ENCODE measurements at places on chromosomes 16 and 17.

DNA sequence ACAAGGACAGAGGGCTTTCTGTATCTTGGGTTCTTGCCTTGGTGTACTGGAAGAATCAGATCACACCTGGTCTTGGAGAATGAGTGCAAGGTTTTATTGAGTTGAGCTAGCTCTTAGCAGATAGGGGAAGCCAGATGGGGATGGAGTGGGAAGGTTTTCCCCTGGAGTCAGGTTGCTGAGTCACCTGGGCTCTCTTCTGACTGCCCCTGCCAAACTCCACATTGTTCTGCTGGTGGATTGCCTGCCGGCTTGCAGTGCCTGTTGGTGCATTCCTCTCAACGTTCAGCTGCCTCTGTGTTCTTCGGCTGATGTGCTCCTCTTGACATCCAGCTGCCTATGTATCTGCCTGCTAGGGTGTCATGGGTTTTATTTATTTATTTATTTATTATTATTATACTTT, 1431.1 kb downstream of the CDH8 start:
- no peak for DNase-seq

GRCh38 chr16:27801289-27801945, 251.5 kb downstream of the KATNIP start:
- no peak for DNase-seq

- DNase-seq: no peak
Observed at GRCh38 chr17:73013301-73013700, 79.2 kb downstream of the SLC39A11 start.

DNA sequence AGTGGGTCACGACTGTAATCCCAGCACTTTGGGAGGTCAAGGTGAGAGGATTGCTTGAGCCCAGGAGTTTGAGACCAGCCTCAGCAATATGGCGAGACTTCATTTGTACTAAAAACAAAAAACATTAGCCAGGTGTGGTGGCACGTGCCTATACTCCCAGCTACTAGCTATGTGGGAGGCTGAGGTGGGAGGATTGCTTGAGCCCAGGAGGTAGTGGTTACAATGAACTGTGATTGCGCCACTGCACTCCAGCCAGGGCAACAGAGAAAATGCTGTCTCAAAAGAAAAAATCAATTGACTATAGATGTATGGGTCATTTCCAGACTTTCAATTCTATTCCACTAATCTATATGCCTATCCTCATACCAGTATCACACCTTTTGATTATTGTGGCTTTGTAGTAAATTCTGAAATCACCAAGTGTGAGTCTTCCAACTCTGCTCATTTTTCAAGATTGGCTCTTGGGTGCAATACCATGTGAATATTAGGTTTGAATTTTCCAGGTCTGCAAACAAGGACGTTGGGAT, 27.2 kb upstream of the CEP20 start:
- no peak for DNase-seq

GRCh38 chr17:57557834-57558681, 187.0 kb downstream of the CCDC182 start:
- no peak for DNase-seq

GRCh38 chr16:51538707-51539498, 387.8 kb upstream of the SALL1 start:
- DNase-seq: no peak

GRCh38 chr16:35252356-35252936, 1793.0 kb downstream of the TP53TG3F start:
- DNase-seq: no peak

GRCh38 chr17:29885031-29885640, 44.9 kb downstream of the SSH2 start:
- DNase-seq: no peak

GRCh38 chr16:87790292-87791100, 24.7 kb upstream of the KLHDC4 start:
- no peak for DNase-seq

DNA sequence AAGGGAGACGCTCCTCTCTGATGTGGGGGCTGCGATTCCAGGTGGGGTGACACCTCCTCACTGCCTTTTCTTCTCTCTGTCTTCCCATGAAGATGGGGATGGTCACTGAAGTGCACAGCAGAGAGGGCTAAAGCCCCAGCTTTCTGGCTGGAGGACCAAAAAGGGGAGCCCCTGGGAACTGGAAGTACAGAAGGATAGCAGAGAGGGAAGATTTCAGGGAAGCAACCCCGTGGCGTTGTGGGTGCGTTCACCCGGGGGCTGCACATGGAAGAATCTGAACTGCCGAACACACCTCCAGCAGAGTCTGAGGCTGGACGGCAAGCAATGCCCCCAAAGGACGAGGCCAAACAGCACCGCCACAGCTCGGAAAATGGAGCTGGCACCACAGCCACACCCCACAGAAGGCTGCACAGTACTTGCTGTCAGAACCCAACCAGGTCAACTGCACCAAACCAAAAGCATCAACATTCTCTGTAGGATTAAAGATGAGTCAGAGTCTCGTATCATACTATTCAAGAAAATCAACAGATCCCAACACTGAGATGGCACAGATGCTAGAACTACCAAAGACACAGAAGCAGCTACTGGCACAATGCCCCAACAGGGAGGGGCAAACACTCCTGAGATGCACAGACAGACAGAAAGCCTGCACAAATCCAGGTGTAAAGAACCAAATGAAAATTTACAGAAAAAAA, 49.9 kb downstream of the MAP1LC3B start:
- DNase-seq: no peak

- DNase-seq: no peak
Observed at GRCh38 chr17:38663125-38663751, 11.5 kb downstream of the EPOP start.

- no peak for DNase-seq
Observed at GRCh38 chr16:47774661-47775060, 313.5 kb downstream of the PHKB start.

GRCh38 chr17:45703806-45704205, 80.3 kb upstream of the CRHR1 start:
- no peak for DNase-seq

Data from stimulated activated CD4-positive, alpha-beta T cell treated with anti-CD3 and anti-CD28 coated beads, TNF-alpha, amount 100 ng/mL, for 4 hours (primary cell).